GM04504 (cell line): ENCODE measurements at places on chromosomes 4 and X.

DNA sequence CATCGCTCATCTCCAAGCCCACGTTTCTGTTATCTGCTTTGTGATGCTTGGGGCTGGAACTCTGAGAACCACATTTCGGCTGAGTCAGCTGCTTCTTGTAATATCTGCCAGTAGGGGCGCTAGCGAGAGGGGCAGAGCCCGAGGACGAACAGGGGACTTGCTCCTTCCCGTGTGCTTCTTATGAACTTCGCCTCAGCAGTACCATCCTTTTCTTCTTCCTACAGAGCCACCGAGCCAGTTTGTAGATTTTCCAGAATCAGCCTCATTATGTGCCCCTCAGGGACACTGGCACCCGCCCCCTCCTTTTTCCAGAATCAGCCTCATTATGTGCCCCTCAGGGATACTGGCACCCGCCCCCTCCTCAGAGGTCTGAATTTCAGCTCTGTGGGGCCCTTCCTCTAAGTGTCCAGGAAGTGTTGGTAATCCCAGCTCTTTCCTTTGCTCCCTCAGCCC, 441.7 kb upstream of the RASGEF1B start:
- DNase-seq = peak; percentile 0

GRCh38 chr4:760616-761015, 55.0 kb downstream of the PCGF3 start:
- no peak for DNase-seq

DNA sequence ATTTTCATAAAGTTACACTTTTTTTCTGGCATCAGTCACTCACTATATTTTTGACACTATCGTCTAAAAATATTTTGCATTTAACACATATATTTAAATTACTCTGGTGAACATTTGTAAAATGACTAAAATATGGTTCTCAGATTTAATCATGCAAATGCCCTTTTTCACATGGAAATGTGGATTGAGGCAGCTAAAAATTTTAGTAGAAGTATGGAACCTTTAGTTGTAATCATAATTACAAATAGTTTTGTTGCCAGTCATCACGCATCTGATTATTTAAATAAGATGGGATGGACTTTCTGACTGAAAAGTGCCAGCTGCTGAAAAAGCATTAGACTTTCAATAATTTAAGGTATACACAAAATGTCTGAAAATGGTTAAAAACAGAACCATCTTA, 119.3 kb downstream of the PDHA2 start:
- no peak for DNase-seq

GRCh38 chr4:73194064-73194463, 64.5 kb downstream of the ANKRD17 start:
- no peak for DNase-seq

- DNase-seq = no peak
Observed at GRCh38 chr4:133812954-133813353, 388.6 kb downstream of the PABPC4L start.
